Endothelial cell of umbilical vein (primary cell): ENCODE measurements at places on chromosomes 4 and X. TPM values are rescaled to one million over a fixed set of nuclear protein-coding genes. Genes with fewer than 3 reads are reported as not detected.
A peak's percentile ranks its signal among the peaks of the same experiment; 100 is the strongest.

Gene ZAR1
- total RNA-seq: not detected in 2 replicates

Gene TKTL2
- not detected in 2 replicates for total RNA-seq

Gene TMA16
- 41.1 and 42.7 TPM in 2 replicates for total RNA-seq

Gene USP17L27
- not detected in 2 replicates for total RNA-seq

Gene LNX1
- 1.3 and 1.9 TPM in 2 replicates for total RNA-seq

Gene PITX2
- total RNA-seq: 0.31 and 0.35 TPM in 2 replicates

Gene MAGEB17
- not detected in 2 replicates for total RNA-seq

Gene SUPT20HL2
- not detected in 2 replicates for total RNA-seq

Gene APEX2
- total RNA-seq: 22.7 and 26.6 TPM in 2 replicates

Gene ZMAT1
- 3.7 and 4.3 TPM in 2 replicates for total RNA-seq

- H3K4me3 ChIP-seq: no peak overlapping the region
- no peaks in the 10 kb centered on the region for H3K36me3 ChIP-seq
- H3K4me1 ChIP-seq: peaks cover 98% of the 10 kb centered on the region
- no peaks in the 10 kb centered on the region for H3K27me3 ChIP-seq
- no peak overlapping the region for H3K27ac ChIP-seq
Observed at GRCh38 chr4:85788604-85789003, 313.7 kb downstream of the ARHGAP24 start.

DNA sequence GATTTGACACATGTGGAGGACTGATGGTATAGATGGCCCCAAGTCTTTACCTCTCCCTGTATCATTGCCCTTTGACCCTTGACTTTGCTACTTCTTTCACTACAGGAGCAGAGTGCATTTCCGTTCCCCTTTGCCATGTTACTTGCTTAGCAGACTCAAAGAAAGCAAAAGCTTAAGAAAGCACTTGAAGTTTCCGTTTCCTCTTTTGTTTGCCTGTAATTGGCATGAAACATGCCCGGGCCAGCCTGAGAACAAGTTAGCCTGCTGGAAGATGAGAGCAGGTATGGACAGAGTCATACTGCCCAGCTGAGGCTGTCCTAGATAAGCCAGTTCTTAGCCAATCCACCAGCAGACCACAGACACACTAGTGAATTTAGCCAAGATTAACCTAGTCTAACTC is 206.0 kb downstream of the BCOR start:
- no peaks in the 10 kb centered on the region for H3K36me3 ChIP-seq
- no peak overlapping the region for H3K4me3 ChIP-seq
- peaks cover 21% of the 10 kb centered on the region for H3K4me1 ChIP-seq
- DNase-seq: no peak

- no peak overlapping the region for H3K27ac ChIP-seq
- H3K4me1 ChIP-seq: no peaks in the 10 kb centered on the region
- no peaks in the 10 kb centered on the region for H3K36me3 ChIP-seq
- DNase-seq: no peak
- H3K4me3 ChIP-seq: no peak overlapping the region
Observed at GRCh38 chr4:169334335-169334734, 63.6 kb upstream of the SH3RF1 start.

DNA sequence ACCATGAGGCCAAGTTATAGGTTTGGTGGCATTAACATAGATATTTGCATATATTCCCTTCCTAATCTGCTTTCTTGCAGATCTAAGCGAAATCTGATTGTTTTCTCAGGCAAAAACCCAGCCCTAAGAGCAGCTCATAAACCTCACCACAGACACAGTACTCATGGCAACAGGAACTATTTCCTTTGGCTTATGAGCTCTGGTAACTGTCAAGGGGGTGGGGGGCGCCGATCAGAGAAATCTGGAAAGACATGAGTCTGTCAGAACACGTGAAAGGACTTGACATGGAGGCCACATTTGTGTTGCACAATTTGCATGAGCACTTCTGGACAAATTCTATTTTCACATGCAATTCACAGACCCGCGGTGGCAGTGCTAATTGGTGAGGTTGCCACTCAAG is 83.7 kb downstream of the MGST2 start:
- H3K27ac ChIP-seq: no peak overlapping the region
- no peaks in the 10 kb centered on the region for H3K36me3 ChIP-seq
- no peaks in the 10 kb centered on the region for H3K4me1 ChIP-seq
- no peak overlapping the region for H3K4me3 ChIP-seq

DNA sequence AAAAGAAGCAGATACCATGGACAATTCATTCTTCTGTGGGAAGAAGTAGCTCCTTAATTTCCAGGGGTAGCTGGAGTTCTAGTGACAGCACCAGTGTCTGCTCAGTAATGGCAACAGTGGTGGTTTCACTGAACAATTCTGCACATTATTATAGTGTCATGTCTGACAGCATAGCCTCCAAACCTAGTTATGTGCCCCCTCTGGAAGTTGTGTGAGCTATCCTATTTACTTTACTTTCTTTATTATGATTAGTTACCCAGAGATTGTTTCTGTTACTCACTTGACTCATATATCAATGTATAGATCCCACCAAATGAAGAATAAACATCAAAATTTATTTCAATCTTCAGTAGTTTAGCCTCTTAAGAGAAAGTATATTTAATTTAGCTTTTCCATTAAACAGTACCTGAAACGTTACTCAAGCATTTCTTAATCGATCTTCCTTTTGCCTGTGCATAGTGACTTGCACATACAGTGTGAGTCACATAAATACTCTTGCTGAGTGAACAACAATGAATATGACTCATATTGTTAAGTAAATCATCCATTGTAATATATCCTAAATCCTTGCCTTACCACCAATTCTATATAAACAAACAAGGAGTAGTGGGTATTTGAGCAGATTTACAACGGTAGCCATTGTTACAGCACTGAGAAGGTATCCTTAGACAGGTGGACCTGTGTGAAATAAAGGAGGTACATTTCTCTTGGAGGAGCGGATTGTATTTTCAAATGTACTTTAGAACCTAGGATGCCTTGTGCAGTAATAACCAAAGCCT is 534.7 kb downstream of the ANKRD50 start:
- peak; percentile 83 for DNase-seq
- H3K4me1 ChIP-seq: peaks cover 18% of the 10 kb centered on the region
- no peaks in the 10 kb centered on the region for H3K27me3 ChIP-seq

GRCh38 chr4:127783026-127783769 is 1.1 kb downstream of the HSPA4L start:
- peak overlapping the region; percentile 1 for H3K27ac ChIP-seq
- DNase-seq: peak; percentile 89
- H3K4me3 ChIP-seq: peak overlapping the region; percentile 53
- H3K27me3 ChIP-seq: peaks cover 1% of the 10 kb centered on the region
- no peaks in the 10 kb centered on the region for H3K36me3 ChIP-seq

DNA sequence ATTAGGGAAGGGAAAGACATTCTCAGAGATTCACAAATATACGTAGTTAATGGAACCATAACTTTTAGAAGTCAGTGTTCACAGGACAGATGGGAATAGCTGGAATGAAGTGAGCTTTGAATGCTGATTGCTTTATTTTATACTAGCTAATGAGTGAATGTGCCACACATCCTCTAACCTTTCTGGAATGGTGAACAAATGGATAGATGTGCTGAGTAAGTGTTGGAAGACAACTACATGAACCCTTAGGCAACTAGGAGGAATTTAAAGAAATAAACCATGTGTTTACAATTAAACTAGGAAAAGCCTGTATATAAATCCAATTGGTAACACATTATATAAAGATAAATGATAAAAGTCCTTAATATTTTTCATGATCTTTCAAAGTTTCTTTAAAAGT is 91.6 kb upstream of the LIMCH1 start:
- no peak overlapping the region for H3K27ac ChIP-seq
- H3K4me3 ChIP-seq: no peak overlapping the region
- no peaks in the 10 kb centered on the region for H3K36me3 ChIP-seq
- H3K4me1 ChIP-seq: peaks cover 8% of the 10 kb centered on the region
- H3K27me3 ChIP-seq: peaks cover 26% of the 10 kb centered on the region
- no peak for DNase-seq

- H3K27ac ChIP-seq: no peak overlapping the region
- no peaks in the 10 kb centered on the region for H3K27me3 ChIP-seq
- H3K4me1 ChIP-seq: no peaks in the 10 kb centered on the region
Observed at GRCh38 chrX:147897117-147897516, 14.6 kb upstream of the FMR1 start.

DNA sequence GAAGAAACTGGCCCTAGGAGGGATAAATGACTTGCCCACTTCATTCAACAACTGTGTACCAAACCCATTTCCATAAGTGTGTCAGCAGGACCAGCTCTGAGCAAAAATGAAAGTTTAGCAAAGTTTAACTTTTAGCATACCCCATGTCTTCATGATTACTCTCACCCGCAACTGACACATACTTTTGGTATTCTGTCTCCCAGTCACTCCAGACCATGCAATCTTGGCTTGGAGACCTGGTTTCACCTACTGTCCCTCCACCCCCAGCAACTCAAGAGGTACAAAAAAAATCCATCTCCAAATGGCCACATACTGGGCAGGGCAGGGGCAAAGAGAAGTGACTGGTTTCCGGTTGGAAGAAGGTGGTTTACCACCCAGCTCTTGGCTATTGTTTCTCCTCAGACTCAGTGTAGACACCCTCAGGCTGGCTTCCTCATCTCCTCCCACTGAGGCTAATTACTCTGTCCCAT is 79.8 kb downstream of the RLIM start:
- no peaks in the 10 kb centered on the region for H3K27me3 ChIP-seq
- no peak for DNase-seq
- H3K4me1 ChIP-seq: peaks cover 9% of the 10 kb centered on the region
- no peak overlapping the region for H3K4me3 ChIP-seq
- no peaks in the 10 kb centered on the region for H3K36me3 ChIP-seq

GRCh38 chr4:165668694-165669093 is 204.3 kb upstream of the TLL1 start:
- no peak overlapping the region for H3K4me3 ChIP-seq
- DNase-seq: no peak
- no peaks in the 10 kb centered on the region for H3K36me3 ChIP-seq
- no peaks in the 10 kb centered on the region for H3K27me3 ChIP-seq
- no peak overlapping the region for H3K27ac ChIP-seq
- no peaks in the 10 kb centered on the region for H3K4me1 ChIP-seq

DNA sequence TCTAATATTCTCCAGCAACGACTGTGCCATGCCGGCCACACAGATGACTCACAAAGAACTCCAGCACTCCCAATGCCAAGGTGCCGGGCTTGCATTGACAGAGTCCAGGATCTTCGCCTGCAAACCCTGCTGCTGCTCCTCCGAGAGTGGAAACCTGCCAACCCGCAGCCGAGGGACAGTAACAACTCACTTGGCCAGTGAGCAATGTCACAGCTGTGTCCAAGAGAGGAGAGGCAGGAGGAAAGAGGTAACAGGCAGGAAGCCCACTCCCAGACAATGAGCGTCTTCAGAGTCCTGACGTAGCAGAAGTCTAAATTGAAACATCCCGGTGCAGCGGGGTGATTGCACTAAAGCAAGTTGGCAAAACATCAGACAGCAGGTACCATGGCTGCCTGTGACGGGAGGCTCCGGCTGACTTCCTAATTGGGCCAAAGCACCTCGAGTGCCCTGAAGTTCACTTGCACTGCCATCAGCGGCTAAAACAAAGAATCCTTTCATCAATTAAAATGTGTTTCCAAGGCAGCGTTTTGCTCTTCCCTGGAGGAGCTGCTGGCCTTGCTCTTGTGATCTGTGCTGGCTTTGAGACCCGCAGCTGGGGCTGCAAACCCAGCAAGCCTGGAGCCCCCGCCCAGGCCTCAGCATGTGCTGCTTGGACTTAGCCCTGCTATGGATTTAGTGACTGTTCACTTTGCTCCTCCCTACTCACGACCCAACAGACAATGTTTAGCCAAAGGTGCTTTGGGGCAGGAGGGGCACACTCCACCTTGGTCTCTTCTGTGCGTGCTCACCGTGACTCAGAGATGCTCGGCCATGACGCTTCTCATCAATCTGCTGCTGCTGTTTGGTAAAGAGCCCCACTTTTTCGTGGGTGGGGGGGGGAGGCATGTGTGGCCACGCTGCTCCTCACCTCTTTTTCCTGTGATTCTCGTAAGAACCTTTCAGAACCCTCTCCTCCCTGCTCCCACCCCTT is 36.5 kb downstream of the DCTD start:
- no peaks in the 10 kb centered on the region for H3K4me1 ChIP-seq
- peaks cover 5% of the 10 kb centered on the region for H3K36me3 ChIP-seq
- H3K4me3 ChIP-seq: no peak overlapping the region
- DNase-seq: no peak
- H3K27ac ChIP-seq: no peak overlapping the region
- no peaks in the 10 kb centered on the region for H3K27me3 ChIP-seq

DNA sequence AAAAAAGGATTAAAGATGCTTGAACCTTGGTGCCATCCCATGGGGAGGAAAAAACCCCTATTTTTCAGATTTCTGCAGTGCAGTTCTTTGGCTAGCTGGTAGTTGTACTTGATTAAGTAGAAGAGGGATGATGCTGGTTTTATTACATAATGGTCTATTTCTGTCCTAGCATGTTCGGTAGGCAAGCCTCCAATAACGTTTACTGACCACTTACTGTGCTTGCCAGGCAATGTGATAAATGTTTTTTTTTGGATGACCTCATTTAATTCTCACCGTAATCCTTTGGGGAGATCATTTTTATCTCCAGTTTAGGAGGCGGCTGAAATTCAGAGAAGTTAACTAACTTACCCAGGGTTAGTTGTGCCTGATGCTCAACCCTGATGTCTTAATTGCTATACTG is 92.1 kb upstream of the RPA4 start:
- no peaks in the 10 kb centered on the region for H3K36me3 ChIP-seq
- H3K4me3 ChIP-seq: no peak overlapping the region
- H3K27me3 ChIP-seq: no peaks in the 10 kb centered on the region

GRCh38 chr4:3112201-3112600 is 37.7 kb downstream of the HTT start:
- H3K36me3 ChIP-seq: peaks cover 21% of the 10 kb centered on the region
- H3K4me3 ChIP-seq: no peak overlapping the region
- peak overlapping the region; percentile 95 for H3K27ac ChIP-seq
- H3K27me3 ChIP-seq: no peaks in the 10 kb centered on the region
- H3K4me1 ChIP-seq: peaks cover 49% of the 10 kb centered on the region

DNA sequence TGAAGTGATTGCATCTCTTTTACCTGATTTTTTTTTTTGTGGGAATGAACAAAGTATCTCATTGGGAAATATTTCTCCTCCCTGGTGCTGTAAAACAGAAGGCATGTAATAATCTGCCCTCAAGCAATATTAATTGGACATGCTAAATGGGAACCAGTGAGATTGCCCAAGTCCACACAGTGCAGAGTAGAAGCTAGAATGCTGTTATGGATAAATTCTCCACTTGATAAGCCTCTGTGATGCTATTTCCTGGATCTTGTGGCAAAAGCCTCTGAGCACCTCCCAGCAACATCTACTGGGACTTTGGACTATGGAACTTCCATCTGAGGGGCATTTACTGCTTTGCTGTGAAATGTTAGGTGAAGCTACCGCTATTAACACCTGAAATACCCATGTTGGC is 46.9 kb upstream of the YTHDC1 start:
- no peaks in the 10 kb centered on the region for H3K4me1 ChIP-seq
- H3K4me3 ChIP-seq: no peak overlapping the region
- no peaks in the 10 kb centered on the region for H3K36me3 ChIP-seq

DNA sequence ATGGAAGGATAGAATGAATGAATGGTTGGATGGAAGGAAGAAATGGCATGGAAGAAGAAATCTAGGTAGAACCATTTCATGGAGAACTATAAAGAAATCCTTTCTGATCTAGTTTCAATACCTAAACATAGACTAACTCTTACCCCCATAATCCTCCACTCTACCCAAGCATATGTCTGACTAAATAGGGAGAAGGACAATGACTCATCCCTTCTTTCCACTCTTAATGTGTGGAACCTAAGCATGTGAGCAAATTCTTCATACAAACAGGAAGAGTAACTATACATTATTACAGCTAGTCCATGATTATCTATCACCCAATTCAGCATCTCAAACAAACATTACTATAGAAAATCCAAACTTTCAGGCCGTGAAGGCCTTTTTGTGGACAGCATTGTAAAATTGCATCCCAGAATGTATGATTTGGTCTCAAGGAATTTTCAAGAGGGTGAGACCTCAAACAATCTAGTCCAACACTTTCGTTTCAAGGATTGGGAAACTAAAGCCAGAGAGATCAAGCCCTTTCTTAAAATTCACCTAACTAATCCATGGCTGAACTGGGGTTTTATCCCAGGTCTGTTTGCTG is 11.2 kb downstream of the C1QTNF7 start:
- DNase-seq: no peak
- no peaks in the 10 kb centered on the region for H3K4me1 ChIP-seq
- H3K27ac ChIP-seq: no peak overlapping the region
- no peaks in the 10 kb centered on the region for H3K36me3 ChIP-seq
